ENCODE measurements at places on chromosomes 6 and 20.

DNA sequence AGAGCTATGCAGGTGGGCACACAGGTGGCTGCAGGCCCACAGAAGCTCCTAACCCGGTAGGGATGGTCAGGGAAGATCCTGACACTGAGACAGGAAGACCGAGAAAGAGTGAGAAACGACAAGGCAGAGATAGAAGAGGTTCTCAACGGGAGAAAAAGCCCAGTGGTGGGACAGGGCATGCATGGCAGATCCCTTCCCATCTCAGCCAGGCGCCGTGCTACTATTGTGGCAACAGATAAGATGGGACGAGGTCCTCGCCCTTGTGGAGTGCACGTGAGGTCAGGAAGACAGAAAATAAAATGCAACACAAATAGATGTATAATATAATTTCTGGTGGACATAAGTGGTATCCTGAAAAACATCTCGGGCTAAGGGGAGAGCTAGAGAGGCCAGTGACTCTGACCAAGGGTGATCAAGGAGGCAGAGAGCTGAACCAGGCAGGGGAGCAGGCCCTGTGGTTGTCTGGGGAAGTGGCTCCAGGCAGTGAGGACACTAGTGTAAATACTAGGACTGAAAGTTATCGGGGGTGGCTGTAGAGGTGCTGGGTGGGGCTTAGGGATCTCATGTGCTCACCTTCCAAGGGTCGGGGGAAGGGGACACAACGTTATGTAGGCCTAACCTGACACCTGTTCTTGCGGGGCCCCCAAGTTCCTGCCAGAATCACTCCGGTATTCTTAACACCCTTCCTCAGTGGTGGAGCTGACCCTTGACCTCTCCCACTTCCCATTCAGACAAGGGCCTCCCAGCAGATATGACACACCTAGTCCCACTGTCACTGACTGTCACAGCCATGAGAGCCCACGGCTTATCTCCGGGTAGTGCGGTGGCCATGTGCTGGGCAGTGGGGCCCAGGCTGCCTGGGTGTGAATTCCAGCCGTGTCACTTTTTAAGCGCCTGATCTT, 1.0 kb downstream of the SRXN1 start:
- DNase-seq: no peak

GRCh38 chr6:28747083-28747630, 176.6 kb downstream of the TRIM27 start:
- no peak for DNase-seq

- DNase-seq: no peak
These were observed 75.8 kb downstream of the SMLR1 start for GRCh38 chr6:130903007-130903406.

GRCh38 chr6:155069543-155069942, 74.4 kb downstream of the TIAM2 start:
- DNase-seq: no peak

DNA sequence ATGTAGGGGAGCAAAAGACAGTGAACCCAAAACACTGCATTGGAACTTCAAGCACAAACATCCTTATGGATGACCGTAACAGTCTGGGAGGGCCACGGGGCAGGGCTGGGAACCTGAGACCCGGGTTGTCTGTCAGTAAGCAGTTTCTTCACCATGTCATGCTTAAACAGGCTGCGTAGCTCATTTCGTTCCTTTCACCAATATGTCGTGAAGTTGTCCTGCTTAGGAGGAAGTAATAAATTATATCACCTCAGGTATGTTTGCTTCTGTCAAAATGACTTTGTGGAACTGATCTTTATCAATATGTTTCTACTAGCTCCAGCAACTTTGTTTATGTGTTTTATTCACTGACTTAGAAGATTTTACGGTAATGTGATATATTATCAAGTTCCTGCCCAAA, 12.4 kb upstream of the MAK start:
- DNase-seq: no peak

DNA sequence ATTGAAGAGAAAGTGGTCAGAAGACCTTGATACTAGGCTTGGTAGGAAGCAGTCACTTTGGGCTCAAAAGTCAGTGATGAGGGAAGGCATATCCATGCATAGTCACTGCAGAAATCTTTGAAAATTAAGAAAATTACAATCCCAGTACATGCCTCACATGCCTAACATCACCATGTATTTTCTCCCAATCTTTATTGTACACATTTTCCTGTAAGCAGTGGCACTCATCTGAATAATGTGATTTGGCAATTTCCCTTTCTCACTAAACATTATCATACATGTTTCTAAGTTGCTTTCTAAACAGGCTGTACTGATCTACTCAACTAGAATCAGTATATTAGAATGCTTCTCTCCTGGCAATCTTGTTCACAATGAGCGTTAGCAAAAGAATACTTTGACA, 280.7 kb upstream of the SUPT3H start:
- DNase-seq: no peak

- DNase-seq: no peak
These were observed 503.1 kb downstream of the ADGRB3 start for GRCh38 chr6:69138148-69138547.

GRCh38 chr6:25913741-25914140, 16.8 kb downstream of the SLC17A2 start:
- DNase-seq: no peak

DNA sequence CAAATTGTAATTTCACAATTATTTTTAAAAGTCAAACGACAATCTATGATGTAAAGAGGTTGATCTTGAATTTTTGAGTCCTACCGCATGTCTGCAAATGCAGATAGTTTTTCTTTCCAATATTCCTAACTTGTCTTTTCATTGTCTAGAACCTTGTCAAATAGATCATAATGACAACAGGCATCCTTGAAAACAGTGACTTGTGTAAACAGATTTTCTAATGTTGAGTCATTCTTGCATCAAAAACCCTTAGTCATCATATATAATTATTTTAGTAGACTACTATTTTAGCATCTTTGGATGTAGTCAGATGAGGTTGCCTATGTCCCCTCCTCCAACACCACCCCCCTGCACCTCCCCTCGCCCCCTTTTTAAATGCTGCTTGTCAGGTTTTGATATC, 43.8 kb downstream of the BMP6 start:
- no peak for DNase-seq

DNA sequence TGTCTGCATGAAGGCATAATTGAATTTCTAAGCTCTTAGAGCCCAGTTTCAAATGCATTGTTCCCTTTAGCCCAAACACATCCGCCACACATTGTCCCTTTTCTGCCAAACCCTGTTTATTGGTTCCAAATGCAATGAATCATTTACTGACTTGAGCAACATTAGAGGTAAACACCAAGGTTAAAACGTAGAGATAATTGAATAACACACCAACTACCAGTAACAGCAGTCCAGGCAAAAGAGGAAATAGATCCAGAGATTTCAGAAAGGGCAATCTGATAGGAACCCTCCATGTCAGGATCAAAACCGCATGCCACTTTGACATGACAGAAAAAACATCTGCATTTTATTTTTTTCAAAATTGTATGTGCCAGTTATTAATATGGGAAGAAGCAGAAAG, 114.8 kb downstream of the PKHD1 start:
- DNase-seq: no peak

- DNase-seq: no peak
These were observed 625 bp downstream of the MAS1L start for GRCh38 chr6:29487131-29487530.
